ENCODE measurements at places on chromosomes 2 and 18.

DNA sequence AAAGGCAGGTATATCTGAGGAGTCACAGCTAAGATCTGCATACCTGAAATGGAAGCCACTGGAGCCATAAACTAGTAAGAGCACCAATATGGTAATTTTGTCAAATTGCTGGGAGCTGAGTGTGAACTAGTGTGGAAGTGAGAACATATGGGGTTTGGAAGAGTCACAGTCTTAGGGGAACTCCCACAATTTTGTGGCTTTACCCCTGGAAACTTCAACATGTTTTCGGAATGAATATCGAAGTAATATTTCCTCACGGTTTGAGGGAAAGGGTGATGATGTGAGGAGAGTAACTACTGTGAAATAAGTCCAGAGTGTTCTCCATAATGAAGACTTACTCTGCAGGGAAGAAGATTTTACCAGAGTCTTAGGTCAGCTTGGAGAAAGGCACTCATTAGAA, 565.9 kb downstream of the RIT2 start:
- DNase-seq, result no peak

- DNase-seq, result peak; percentile 71
These were observed 37.4 kb downstream of the AFF3 start for GRCh38 chr2:100104718-100105677.

DNA sequence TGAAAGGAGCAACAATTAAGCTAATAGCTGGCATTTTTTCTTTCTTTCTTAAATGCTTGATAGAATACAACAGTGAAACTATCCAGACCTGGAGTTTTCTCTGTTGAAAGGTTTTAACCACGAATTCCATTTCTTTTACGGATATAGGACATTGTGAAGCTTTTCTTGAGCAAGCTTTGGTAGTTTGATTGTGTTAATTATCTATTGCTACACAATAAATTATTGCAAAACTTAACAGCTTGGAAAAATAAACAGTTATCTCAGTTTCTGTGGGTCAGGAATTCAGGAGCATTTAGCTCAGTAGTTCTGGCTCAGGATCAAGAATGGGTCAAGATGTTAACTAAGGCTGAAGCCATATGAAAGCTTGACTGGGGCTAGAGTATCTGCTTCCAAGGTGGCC, 11.7 kb downstream of the PHOSPHO2 start:
- DNase-seq, result no peak

DNA sequence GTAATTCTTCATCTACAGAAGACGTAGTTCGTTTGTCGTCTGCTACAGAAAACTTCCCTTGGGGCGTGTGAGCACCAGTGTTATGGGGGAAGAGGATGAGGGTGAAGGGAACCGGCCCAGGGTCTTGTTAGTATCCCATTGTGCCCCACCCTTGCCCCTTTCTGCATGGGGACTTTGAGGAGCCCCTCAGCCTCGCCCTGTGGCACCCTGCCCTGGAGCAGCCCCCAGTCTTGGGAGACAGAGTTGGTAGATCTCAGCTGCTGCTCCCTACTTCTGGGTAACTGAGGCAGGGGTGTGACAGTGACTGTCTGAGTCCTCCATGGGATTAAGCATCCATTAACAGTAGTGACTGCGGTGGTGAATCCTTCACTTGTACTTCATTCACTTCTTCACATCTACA, 50.1 kb downstream of the RNF144A start:
- peak; percentile 22 for DNase-seq

GRCh38 chr18:11047817-11048216, 101.6 kb downstream of the PIEZO2 start:
- DNase-seq, result no peak

DNA sequence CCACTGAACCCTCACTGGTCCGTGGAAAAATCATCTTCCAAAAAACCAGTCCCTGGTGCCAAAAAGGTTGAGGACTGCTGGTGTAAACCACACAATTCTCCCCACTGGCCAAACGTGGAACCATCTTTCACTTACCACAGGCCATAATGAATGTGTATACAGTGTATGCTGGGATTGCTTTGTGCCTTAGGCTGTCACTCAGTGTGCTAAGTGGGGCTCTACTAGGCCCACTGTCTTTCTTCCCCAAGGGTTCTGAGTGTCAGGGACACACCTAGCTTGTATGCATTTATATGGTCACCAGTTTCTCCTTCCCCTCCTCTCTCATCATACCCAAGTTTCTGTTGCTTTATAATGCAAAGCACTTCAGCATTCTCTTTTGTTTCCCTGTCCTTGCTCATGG, 27.2 kb downstream of the SCYGR8 start:
- DNase-seq, result no peak

DNA sequence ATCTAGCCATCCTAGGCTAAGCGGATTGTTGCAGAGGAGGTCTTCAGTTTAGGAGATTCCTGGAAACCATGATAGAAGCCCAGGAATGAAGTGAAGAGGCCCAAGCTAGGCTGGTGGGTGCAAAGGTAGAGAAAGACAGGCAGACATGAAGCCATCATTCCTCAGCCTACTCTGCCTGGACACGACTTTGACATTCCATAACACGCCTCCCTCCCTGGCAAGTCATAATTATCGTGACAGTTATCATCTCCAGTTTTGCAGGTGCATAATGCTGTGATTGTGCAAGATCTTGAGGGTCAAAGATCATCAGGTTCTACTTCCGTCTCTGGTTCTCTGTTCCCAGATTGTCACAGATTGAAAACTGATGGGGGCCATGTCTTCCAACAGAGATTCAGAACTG, 15.2 kb upstream of the FZD5 start:
- no peak for DNase-seq

DNA sequence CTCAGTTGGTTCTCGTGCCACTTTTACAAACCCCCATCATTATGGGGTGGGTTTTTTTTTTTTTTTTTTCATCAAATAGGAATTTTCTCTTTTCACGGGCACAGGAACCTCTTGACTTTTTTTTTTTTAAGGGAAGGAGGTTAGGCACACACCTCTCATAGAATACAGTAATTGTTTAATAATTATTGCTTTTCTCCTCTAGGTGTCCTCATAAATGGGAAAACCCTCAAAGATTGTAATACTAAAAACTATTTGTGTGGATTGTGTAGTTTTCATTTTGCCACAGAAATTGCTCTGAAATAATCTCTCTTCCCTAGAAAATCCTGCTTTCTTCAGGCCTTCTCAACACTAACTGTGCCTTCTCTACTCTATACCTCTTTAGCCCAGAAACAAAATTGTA, 147.3 kb downstream of the GREB1L start:
- DNase-seq, result no peak

GRCh38 chr2:71563872-71564271, 110.5 kb downstream of the DYSF start:
- no peak for DNase-seq

DNA sequence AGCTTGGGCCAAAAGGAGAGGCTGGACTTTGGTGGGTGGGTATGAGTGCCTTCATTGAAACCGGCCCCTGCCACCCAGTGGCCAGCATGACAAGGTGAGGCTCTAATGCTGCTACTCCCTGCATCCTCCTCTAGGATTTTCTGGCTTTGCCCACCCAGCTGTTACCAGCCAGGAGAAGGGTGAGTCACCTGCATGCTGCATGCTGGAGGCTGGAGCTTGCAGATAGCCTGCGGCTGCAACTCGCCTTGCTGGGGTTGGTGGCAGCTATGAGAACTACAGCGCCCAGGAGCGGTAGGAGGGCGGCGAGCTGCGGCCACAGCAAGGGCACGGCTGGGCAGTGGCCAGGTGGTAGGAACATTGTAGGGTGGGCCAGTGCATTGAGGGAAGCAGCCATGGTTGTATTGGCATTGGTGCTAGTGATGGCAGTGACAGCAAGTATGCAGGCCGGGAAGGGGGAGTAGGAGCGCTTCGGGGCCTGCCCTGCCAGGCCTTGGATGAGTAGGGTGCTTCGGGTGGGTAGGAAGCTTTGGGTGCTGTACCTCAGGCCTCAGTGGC, 75.4 kb upstream of the SLC35G4 start:
- peak; percentile 57 for DNase-seq

- DNase-seq, result no peak
These were observed 155.3 kb downstream of the UXS1 start for GRCh38 chr2:106038601-106039375.

- no peak for DNase-seq
These were observed 105.3 kb upstream of the ZC3H15 start for GRCh38 chr2:186380805-186381204.

- no peak for DNase-seq
These were observed 22.9 kb downstream of the GRHL1 start for GRCh38 chr2:9974343-9974742.

DNA sequence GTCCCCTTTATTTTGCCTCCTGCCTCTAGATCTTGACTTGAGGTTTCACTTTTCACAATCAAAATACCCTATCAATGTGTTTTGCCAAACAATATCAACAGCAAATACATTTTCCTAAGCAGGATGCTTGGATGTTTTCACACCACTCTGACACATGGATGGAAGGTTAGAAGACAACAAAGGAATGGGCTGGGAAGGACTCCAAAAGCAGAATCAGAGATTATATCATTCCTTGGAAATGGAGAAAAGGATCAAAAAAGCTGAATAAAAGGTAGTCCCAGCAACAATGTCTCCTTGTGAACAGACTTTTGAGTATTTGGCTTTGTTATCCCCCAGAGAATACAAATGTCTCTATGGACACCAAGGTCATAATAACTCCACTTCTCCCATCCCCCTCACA, 170.8 kb downstream of the ETAA1 start:
- DNase-seq, result no peak

DNA sequence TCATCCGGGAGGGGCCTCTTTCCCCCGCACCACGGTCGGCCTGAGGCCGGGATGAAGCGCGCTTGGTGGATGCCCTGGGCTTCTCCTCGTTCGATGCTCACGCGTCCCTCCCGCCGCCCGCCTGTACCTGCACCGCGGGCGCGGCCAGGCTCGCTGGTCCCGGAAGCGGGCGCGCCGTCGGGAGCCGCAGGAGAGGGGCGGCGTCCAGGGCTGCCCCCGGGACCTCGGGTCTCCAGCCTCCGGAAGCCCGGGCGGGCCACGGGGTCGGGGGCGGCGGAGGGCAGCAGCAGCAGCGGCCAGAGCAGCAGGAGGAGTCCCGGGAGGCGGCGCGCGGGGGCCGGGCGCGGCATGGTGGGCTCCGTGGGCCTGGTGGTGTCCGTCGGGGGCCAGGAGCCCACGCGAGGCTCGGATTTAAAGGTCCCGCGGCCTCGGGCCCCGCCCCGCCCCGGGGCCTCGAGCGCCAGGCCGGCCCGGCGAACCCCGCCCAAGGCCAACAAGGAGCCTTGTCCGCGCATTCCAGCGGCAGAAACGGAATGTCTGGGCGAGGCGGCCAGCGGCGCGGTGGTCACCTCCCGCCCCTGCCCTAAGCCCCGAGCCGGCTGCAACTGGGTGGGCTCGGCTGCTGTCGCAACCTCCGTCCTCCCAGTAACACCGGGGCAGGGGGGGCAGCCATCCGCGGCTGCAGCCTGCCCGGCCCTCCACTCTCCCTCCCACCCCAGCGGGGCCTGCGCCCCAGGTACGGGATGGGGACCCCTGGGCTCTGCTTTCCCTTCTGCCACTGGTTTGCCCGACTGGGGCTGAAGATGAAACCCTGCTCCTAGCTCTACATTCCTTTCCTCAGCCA, at the start of gene MATN3:
Gene MATN3 (minus strand): TSS at position 387 of the 844 bp plus-strand sequence. CDS start 37 bp downstream, at position 350.
- peak; percentile 90 for DNase-seq

DNA sequence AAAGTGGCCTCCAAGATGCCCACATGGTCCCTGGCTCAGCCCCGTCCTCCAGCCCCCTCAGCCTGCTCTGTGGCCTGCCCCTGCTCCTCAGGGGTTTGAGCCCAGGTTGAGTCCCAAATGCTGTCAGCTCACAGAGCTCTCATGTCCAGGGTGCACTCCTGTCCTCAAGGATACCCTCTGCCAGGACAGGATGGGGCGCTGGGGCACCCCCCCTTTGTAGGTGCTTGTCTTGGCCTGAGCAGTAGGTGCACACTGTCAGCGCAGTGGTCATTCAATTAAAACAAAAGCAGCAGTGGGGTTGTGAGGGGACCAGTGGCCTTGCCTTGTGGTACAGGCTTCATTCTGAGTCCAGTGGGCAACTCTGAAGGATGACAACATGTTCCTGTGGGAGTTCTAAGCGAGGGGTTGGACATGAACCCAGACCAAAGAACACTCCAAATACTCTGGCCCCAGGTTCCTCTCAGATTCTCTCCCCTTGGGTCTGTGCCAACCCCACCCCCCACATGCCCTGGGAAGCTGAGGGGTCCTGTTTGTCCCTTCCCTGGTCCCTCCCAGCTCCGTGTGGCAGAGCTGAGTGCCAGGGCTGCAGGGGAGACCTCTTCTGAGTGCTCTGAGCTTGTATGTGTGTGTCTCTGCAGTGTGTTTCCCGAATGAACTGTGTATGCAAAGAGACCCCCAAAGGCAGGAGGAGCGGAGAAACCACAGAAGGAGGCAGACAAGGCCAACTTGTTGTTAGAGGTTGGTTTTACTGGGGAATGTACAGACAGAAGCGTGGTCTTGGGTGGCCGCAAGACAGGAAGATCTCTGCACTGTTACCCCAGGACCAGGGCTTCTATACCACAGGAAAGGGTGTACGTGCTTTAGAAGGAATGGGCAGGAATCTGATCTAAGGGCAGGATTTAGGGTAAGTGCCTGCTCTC, 155.6 kb upstream of the HS6ST1 start:
- DNase-seq, result peak; percentile 30

GRCh38 chr2:151182899-151183809, 78.5 kb downstream of the RBM43 start:
- no peak for DNase-seq

GRCh38 chr2:21046506-21046905, 2.6 kb upstream of the APOB start:
- DNase-seq, result no peak

GRCh38 chr2:165275932-165276331, 36.7 kb downstream of the SCN2A start:
- no peak for DNase-seq

DNA sequence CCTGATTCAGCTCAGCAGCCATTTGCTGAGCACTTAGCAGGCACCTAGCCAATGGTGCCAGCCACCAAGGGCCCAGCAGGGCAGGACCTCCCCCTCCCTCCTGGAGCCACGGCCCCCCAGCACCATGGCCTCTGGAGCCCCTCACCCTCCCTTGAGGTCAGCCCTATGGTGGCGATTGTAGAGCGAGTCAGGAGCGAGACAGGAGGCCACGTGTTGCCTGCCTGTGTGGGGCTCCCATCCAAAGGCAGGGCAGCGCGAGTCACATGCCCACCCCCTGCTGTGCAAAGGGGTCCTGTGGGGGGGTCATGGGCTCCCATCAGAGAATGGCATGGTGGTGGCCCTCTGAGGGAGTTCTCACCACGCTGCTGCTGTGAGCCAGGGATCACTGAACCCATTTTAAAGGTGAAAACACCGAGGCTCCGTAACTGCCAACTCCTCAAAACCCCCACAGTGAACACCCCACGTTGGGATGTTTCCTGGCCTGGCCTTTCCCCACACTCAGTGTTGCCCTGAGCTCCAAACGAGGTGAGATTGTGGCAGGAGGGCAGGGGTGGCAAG, 35.6 kb downstream of the RAMP1 start:
- no peak for DNase-seq

DNA sequence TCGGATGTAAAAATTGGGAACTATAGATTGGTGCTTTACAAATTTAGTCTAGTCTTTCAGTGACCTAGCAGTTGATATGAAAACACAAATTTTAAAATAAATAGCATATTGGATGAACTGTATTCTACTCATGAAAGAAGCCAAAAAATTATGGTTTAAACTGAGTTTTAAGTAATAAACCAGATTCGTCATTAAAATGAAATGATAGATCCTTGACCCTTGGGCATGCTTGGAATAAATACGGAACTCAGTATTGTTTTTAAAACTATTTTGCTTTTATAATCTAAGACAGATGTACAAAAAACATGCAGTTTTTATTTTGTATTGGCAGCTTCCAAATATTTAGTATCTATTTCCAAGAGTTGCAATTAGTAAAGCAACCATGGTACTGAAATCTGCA, 34.6 kb upstream of the TBR1 start:
- DNase-seq, result no peak

Measured in endodermal cell (in vitro differentiated cells).